Right cardiac atrium (tissue), 5 donors: ENCODE measurements at places on chromosomes 4 and X. TPM values are rescaled to one million over a fixed set of nuclear protein-coding genes. Genes with fewer than 3 reads are reported as not detected.

The AGTR2 gene
- 0.11 TPM for total RNA-seq

- DNase-seq = no peak
Measured at GRCh38 chr4:26131711-26132110, 189.1 kb upstream of the RBPJ start.

- peak; percentile 61 for DNase-seq
Measured at GRCh38 chr4:82560853-82561785, 669 bp downstream of the TMEM150C start.

The L1CAM gene
- 9.3 TPM for total RNA-seq

The CCNQ gene
- total RNA-seq = 32.9 TPM

GRCh38 chr4:77776182-77777134 lies 42.7 kb downstream of the CNOT6L start:
- no peak for DNase-seq

DNA sequence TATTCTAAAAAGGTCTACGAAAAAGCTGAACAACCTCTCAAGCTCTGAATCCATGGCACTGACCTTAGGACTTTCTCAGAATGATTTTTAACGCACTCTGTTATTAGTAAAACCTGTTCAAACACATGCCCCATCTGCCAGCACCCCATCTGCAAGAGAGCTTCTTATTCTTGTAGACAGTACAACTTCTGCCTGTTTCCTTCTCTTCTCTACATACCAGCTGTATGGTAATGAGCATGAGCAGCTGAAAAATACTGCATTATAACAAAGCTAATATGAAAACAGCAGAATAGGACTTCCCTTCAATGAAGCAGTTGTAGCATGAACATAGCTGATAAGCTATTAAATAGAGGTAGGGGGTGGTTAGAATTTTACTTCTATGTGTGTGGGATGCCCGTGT lies 167.9 kb downstream of the FBXW7 start:
- DNase-seq = no peak

- no peak for DNase-seq
Measured at GRCh38 chr4:159232465-159233106, 129.7 kb downstream of the RAPGEF2 start.

DNA sequence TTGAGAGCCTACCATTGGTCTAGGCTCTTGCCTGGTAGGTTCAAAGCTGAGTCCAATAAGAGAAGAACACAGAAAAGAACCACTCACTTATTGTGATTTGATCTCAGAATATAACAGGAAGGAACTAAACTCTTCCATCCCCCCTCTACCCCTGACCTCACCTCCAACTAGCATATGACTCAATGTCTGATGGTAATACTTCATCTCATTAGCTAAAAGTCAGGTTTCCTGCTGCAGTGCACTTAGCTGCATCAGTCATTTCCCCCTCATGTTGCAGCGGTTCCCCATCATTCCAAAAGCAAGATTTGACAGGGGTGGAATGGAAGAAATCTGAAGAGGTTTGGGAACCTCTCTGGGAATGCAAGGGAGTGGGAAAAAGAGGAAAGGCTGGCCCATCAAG lies 289.5 kb downstream of the SMARCA1 start:
- DNase-seq = no peak

GRCh38 chr4:104064646-104065577 lies 345.1 kb upstream of the TACR3 start:
- peak; percentile 53 for DNase-seq

DNA sequence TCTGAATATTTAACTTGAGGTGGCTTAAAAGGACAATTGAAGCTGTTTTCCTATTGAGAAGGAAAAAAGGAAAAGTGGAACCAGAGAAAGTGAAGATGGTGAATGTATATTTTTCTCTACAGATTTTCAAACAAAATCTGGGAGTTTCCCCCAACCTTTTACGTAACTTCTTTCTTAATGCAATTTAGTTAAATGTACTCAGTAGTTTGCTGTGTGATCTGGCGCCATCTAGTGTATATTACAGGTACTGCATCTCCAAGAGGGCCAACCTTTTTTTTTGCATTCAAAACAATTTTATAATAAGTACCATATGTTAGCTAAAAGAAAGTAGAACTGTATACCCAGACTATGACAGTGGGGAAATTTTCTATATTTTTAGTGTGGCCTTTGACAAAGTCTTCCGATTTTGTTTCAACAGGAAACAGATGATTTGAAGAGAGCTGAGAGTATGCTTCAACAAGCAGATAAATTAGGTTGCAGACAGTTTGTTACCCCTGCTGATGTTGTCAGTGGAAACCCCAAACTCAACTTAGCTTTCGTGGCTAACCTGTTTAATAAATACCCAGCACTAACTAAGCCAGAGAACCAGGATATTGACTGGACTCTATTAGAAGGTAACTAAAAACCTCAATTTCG lies 82.0 kb downstream of the PLS3 start:
- no peak for DNase-seq

The TSR2 gene
- 39.8 TPM for total RNA-seq
